ENCODE measurements at places on chromosomes 4 and X.
A peak's percentile ranks its signal among the peaks of the same experiment; 100 is the strongest.

DNA sequence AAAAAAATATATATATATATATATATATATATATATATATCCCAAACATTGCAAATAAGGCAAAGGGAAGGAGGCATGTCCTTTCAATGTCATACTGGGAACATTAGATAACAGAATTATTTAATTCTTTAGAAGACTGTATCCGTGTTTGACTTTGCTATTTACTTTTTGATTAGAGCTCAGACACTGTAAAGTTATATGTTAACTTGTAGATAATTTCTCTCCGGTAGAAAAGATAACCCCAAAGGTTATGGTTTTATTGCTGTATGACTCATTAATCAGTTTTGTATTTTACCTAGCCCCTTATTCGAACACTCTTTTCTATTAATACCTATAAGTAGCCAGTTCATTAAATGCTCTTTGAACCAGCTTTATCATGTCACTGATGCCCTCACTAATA is 150.6 kb upstream of the DUSP21 start:
- DNase-seq, result no peak

DNA sequence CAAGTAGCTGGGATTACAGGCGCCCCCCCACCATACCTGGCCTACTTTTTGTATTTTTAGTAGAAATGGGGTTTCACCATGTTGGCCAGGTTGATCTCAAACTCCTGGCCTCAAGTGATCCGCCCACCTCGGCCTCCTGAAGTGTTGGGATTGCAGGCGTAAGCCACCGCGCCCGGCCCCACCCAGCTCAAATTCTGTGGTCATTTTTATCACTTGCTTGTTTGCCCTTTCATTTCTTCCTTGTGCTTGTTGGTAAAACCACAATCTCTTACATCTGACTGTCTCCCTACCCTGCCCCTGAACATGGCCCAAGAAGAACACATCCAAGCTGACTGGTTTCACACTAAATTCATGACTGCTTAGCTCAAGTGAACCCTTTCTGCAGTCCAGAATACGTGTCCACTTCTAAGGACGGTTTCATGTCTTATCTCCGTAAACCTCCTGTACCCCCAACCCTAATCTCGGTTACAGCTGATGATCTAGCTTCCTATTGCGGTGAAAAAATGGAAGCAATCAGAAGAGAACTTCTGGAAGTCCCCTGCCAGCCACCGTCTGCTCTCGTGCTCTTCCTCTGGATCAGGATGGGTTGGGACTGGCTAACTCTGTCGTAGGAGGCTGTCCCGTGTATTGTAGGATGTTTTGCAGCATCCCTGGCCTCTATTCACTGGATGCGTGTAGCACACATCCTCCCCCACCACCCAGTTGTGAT is 5.4 kb upstream of the RS1 start:
- no peak for DNase-seq

- peak; percentile 12 for DNase-seq
These were observed 21.0 kb upstream of the TMSB15B start for GRCh38 chrX:103941201-103941975.

DNA sequence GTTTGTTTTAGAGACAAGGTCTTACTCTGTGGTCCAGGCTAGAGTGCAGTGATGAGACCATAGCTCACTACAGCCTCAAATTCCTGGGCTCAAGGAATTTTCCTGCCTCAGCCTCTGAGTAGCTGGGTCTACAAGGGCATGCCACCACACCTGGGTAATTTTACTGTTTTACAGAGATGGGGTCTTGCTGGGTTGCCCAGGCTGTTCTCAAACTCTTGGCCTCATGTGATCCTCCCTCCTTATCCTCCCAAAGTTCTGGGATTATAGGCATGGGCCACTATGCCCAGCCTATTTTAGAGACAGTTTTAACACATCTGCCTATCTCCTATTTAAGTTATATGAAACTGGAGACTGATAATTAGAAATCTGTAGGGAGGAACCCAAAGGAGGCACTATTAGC is 53.8 kb downstream of the SPRY1 start:
- no peak for DNase-seq

DNA sequence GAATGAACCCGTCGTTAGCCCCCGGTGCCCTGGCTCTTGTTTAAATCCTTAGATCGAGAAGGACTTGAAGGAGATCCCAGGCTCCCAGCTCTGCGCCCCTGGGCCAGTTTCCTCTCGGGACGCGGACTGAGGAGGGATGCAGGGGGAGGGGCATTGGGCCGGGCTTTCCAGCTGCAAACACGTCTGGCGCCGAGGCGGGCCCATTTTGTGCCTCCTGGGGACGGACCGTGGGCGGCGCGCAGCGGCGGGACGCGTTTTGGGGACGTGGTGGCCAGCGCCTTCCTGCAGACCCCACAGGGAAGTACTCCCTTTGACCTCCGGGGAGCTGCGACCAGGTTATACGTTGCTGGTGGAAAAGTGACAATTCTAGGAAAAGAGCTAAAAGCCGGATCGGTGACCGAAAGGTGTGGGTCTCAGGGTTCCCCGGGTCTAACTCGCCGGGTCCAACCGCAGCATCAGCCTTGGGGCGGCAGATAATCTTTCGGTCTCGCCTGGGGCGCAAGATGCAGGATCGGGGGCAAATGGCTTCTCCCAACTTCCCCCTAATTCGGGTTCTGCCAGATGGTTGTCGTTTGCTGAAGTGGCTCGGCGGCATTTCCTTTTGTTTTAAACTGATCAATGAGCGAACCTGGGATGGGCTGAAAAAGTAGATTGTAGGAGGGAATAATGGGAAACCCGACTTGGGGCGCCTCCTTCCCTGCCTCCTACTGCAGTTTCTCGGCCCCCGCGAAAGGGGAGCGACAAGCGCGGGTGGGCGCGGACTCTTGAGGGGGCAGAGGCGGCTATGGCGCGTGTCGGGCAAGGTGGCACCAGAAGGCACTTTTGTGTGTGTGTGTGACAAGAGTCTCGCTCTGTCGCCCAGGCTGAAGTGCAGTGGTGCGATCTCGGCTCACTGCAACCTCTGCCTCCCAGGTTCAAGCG is 2.9 kb downstream of the PDGFRA start:
- DNase-seq, result no peak

- no peak for DNase-seq
These were observed 18.8 kb upstream of the MXD4 start for GRCh38 chr4:2280531-2281300.

DNA sequence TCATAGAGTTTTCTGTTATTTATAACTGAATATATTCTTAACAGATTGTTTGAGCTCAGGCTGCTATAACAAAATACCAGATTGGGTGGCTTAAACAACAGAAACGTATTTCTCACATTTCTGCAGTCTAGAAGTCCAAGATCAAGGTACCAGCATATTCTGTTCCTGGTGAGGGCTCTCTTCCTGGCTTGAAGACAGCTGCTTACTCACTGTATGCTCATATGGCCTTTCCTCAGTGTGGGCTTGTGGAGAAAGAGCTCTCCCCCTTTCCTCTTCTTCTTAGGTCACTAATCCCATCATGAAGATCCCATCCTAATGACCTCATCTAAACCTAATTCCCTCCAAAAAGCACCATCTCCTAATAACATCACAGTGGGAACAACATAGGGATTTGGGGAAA is 117.8 kb downstream of the RASGEF1B start:
- no peak for DNase-seq

- DNase-seq, result peak; percentile 93
These were observed at the start of gene PSAPL1 for GRCh38 chr4:7434766-7435150. Gene PSAPL1, minus strand, starts transcription at chr4:7434930. Its CDS starts 51 bp downstream, at chr4:7434879.

DNA sequence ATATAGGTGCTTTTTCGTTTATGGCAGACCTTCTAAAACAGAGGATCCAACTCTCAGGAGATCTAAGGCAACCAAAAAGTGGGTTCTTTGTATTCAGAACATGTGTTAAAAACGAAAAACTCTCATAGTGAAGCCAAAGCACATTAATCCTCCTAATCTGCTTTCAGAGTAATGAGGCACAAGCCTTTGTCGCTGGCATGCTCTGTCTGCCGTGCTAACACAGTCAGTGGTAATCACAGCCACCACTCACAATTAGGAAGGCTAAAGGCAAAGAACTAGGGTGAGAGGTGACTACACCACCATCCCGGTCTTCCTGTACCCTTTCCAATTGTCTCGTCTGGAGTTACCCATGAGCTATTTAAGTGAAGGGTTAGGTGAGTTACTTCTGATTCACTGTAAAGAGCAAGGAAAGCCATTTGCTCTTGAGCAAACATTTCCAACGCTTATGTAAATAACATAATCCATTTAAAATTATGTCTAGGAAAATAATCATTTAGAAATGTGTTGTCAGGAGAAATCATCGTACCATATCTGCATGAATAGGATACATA is 40.7 kb downstream of the NPY2R start:
- DNase-seq, result no peak

DNA sequence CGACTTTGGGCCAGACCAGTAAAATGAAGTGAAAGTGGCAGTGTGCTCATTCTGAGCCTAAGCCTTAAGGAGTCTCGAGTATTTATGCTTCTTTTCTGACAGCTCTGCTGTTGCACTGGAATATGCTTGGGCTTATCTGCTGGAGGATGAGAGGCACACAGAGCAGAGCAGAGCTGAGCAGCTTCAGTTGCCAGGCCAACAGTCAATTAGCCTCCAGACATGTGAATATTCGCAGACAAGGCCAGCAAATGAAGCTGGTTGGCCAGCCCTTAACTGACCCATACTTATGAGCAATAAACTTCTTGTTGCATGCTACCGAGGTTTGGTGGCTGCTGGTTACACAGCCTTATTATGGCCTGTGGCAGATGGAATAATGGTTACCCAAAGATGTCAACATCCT is 203.0 kb upstream of the GEMIN8 start:
- no peak for DNase-seq

- no peak for DNase-seq
These were observed 78.8 kb upstream of the LEF1 start for GRCh38 chr4:108247387-108248049.

DNA sequence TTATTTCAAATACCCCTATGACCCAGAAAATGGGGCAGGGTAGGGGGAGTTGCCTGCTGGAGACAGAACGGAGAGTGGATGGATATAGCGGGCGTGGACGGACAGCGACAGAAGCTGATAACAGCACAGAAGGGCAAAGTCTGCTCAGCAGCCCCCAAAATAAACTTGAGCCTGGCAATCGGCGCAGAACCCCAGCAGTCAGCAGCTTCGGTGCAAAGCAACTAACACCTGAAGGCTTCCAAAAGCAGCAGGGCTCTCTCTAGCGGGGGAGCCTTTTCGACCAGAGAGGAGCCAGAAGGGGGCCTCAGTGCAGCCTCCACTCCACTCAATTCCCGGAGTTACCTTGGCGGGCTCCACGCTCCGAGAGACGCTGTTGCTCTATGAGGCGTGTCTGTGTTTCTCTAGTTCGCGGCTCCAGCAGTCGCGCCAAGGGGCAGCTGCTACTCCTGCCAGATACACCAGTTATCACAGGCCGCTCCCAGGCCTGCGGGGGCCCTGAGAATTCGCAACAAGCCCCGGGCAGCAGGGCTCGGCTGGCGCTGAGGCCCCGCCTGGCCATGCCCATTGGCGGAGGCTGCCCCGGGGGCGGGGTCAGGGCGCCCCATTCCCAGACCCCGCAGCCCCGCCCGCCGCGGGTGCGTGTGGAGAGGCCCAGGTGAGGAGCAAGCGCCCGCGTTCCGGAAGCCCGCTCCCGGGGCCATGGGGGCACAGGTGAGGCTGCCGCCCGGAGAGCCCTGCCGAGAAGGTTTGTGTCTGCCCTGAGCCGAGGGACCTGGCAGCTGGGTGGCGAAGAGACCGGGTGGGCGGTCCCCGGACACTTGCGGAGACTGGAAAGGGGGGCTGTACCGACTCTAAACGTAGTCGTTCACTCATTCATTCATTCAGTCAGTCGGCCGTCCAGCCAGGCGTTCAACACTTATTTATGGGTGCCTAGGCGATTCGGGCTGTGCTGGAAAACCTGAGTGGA is at the start of the genes CNGA1 and NIPAL1:
Gene CNGA1, minus strand, starts transcription at position 541 of the 967 bp plus-strand sequence. CDS start 63,992 bp downstream, outside the sequence.
Gene NIPAL1, plus strand, starts transcription at position 632 of the 967 bp plus-strand sequence. Its CDS starts 68 bp downstream, at position 700.
- peak; percentile 90 for DNase-seq

DNA sequence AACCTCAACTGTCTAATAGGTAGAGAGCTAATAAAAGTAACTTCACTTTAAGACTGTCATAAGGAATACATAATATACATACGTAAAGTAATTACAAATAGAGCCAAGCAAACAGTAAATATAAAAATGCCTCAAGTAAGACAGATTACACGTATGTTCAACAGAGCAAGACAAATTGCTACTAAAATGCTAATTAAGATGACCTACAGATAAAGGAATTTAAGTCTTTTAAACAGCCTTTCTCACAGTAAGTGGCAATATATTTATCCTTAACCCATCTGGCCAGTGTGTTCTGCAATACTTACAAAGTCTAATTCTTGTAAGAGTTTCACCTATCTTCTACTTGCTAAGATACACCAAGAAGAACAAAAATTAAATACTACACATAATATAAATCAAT is 12.7 kb downstream of the G3BP2 start:
- DNase-seq, result no peak

DNA sequence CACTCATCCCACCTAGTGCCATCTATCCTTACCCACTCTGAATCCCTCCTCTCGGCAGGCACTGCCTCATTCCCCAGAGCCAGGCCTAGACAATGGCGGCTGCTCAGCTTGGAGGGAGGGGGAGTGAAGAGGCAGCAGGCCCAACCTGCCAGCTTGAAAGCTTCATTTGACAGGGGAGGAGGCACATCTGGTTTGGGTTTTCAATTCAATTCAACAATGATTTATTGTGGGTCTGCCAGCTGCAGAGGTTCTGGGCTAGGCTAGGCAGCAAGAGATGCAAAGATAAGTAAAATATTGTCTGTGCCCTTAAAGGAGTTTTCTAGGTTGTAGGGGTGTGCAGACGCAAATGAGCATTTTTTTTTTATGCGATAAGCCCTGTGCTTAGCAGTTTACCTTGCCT is 58.5 kb downstream of the RTL9 start:
- no peak for DNase-seq

GRCh38 chr4:76301068-76301774 is 5.3 kb upstream of the STBD1 start:
- DNase-seq, result peak; percentile 59

DNA sequence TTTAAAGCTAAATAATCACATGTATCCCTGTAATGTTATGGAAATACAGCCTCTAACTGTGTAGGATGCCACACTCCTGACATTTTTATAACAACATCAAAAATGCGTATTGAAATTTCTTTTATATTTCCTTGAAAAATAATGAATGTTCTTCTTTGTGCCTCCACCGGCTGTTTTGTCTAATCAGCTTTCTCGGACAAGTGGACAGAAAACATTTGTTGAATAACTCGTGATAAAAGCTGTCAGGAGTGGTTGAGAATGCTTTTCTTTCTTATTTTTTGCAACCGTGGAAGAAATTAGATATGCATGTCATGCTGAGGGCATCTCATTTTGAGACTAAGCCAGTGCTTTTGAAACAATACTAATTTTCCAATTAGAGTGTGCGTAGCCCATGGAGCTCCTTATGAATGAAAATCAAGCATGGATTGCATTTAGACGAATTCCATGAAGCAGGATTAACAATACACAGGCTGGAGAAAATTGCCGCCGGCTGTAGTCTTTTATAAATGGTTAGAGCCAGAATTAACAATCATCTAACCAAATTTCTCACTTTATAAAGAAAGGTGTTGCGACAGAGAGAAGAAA is 614.5 kb upstream of the LCORL start:
- DNase-seq, result no peak

- DNase-seq, result no peak
These were observed 11.5 kb downstream of the ETNPPL start for GRCh38 chr4:108751321-108751720.

DNA sequence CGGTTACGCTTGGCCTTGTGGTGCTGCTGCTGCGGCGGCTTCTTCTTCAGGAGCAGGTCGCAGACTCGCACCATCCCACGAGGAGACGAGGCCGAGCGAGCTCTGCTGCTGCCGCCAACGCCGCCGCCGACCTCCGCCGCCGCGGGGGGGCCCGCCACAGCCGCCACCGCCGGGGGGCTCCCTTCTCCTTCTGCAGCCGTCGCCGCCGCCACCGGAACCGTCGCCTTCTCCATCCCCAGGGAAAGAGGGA is 237 bp downstream of the ANKRD17 start:
- DNase-seq, result no peak

- DNase-seq, result no peak
These were observed 59.0 kb downstream of the ING2 start for GRCh38 chr4:183563874-183564273.

All from HuH-7 (cell line).